ENCODE measurements at places on chromosomes 6 and 20.

- DNase-seq: no peak
Observed at GRCh38 chr6:30725713-30726505, 5.8 kb downstream of the TUBB start.

DNA sequence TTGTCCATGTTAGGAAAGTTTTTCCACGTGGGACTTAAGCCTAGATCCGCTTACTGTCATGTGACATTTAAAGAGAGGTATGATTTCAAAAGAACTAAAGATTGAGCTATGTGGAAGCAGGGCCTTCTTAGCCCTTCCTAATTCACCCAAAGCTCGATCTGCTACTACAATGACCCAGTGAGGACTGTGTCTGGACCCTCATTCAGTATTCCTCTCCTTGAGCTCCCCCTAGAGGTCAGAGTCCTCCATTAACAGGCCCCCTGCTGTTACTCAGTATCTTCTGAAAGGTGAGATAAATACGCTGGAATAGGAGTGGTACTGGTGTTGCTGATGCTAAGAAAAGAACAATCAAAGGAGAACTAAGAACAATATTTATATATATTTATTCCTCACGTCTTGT lies 414.0 kb downstream of the GJA1 start:
- DNase-seq: peak; percentile 1

- no peak for DNase-seq
Observed at GRCh38 chr20:31708736-31709534, 13.7 kb downstream of the BCL2L1 start.

- DNase-seq: no peak
Observed at GRCh38 chr6:145823328-145823944, 8.8 kb upstream of the FBXO30 start.

- no peak for DNase-seq
Observed at GRCh38 chr6:128413291-128413690, 107.1 kb downstream of the PTPRK start.

DNA sequence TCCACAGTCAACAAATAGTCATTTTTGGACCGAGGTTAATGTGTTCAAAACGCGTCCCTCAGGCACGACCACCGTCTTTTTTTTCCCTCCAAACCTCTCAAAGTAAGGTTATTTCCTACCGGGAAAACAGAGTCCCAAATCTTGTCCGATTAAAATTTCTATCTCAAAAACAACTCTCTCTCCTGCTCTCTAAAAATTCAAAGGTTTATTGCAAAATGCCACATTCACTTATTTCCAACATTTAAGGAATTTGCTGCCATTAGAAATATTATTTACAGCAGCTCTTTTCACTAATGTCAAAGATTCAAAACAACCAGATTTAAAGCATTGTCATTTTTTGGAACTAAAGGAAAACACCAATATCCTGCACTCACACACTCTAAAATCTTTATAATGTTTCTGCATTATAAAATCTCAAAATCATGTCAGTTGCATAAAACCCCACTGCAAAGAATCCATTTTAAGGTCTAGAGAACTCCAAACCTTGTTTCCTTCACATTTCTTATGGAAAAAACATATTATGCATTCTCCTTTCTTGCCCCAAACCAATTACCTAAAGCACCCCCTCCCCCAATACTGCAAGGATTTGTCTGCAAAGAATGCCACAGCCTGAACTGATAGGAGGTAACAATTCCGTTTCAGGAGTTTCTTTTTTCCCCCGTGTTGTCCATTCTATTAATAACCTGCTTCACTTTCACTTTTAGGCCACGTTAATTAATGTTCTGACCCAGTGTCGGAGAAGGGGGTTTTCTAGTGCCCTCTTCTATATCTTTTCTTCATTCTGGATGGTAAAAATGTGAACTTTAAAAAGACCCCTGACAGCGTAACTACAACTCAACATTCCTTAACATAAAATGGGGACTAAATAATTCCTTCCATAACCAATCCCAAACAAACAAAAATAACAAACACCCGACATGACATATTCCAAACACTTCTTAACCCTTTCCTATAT lies 1.4 kb downstream of the NRN1 start:
- DNase-seq: no peak

DNA sequence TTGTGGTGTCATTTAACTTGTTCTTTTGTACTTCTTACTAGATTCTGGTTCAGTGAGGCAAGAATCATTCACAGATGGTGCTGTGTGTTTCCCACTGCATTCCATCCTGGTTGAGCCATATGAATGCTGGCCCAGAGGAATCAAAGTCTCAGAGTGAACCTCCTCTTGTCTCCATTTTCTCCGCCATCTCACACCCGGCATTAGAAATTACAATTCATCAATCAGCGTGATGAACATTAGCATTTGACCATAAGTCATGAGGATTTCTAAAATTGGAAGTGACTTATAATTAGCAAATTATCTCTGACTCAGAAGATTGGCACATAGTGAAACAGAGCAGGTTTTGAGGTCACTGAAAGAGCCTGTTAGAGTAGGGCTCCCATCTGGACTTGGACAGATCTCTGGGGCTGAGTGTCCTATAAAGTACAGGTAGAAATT lies 25.2 kb downstream of the TNFAIP3 start:
- DNase-seq: no peak

DNA sequence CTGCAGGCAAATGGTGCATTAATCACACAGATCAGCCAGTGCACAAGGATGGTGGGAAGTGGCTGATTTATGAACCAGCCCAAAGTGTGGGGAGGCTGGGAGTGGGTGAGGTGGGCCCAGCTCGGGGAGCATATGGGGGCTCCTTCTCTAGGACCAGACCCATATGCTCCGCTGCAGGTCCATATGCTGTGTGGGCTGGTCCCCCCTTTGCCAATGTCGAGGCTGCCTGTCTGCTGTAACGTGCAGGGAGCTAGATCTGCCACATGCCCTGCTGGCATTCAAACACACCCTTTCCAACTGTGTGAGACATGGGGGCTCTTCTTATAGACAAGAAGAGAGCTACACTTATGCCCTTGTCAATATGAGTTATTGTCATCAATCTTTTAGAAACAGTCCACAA lies 566.3 kb downstream of the DHX35 start:
- no peak for DNase-seq

DNA sequence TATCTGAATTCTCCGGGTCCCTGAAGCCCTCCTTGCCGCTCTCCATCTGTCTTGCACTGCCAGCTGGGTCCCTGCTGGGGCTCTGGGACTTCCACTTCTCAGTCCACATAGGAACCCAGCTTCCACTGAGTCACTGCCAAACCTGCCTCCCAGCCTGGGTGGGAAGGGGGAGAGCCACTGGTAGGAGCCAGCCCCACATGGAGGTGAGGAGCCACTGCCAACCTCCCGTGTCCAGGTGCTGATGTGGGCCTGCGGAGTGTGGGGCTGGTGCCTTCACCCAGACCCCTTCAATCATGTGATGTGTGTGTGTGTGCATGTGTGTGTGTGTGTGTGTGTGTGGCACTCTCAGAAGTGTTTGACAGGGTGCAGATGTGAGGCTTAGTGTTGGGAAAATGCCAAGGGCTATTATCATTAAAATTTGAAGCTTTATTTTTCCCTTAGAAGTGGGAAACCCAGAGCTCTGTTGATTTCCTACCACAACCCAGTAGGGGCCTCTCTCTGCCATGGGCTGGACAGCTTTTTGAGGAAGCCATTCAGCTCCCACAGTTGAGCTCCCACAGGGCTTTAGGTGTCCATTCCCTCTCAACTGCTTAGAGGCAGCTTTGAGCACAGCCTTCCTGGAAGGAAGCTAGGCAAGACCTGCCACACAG lies 9.3 kb upstream of the SGK2 start:
- DNase-seq: no peak

- no peak for DNase-seq
Observed at GRCh38 chr20:21090111-21090618, 16.0 kb downstream of the LINC00237 start.

DNA sequence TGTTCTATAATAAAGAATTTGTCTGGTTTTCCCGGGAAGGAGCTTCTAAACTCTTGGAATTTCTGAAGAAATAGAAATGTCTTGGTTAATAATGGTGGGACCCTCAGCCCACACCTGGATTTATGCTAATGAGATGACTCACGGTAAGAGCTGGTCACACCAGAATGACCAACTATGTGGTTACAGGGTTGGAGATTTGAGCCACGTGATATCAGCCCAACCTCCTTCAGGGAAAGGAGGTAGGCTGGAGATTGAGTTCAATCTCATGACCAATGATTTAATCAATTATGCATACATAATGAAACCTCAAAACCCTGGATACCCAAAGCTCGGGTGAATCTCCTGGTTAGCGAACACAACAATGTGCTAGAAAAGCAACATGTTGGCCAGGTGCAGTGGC lies 22.1 kb upstream of the CDKN1A start:
- DNase-seq: no peak

GRCh38 chr6:167113047-167113754 lies 9.7 kb upstream of the CCR6 start:
- DNase-seq: no peak

DNA sequence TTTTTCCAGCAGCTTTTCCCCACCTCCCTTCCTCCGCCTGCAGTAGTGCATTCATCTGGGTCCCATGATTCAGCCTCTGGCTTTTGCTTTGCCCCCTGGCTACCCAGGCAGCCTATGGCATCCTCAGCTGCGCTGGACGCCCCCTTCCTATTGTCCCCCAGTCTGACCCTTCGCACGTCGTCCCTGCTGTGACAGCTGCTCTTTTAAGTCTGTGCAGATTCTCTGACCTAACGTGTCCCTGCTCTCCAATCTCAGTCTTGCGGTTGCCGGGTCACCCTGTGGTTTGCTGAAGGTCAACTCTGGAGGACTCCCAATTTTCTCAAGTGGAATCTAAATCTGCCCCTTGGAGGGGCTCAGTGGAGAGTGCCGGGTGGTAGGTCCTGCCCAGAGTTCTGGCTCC lies 294.3 kb downstream of the CDC5L start:
- no peak for DNase-seq

- no peak for DNase-seq
Observed at GRCh38 chr6:90865513-90865912, 278.6 kb upstream of the MAP3K7 start.

GRCh38 chr20:38130687-38131587 lies 34.1 kb downstream of the TGM2 start:
- no peak for DNase-seq

- no peak for DNase-seq
Observed at GRCh38 chr6:63097222-63097621, 114.0 kb upstream of the FKBP1C start.

GRCh38 chr6:157498817-157499216 lies 117.8 kb downstream of the ZDHHC14 start:
- DNase-seq: no peak

All from substantia nigra (tissue), 51 donors.